ENCODE measurements at places on chromosomes 6 and 20.

GRCh38 chr6:27178407-27178730, 69.1 kb upstream of the PRSS16 start:
- DNase-seq: no peak

DNA sequence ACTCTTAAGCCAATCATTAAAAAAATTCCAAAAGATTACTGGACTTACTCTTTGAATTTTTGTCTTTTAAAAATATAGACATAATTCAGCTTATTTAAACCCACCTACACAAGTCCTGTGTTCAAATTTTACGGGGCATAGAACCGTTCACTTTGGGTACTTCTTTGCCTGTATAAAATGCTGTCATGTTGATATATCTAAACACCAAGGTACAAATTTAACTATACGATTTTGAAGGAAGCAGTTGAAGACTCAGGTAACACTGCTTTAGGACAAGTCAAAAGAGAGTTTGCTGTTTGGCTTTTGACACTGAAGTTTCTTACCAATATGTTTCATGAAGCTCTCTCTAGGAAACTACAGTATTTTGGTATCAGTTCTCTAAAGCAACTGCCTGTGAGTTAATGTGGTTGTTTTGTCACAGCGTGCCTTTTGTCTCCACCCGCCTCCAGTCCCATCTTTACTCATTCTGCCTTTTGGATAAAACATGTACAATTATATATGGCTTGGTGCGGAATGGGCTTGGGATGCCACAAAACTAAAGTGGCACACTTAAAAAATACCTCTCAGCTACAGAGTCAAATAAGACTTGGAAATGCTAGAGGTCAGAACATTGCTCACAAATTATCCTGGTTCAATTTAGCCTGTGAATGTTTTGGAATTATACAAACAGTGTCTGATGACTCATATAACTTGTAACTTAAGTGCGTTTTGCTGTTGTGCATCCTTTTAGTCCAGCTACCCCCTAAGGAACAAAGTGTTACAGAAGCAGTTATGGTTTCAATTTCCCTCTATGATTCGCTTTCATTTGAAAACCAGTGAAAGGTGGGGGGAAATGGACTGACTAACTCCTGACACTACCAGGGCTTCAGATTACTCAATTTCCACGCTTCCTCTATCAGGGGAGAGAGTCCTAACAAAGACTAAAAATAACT, 38.7 kb downstream of the RGS17 start:
- no peak for DNase-seq

GRCh38 chr6:147022041-147022440, 182.2 kb upstream of the STXBP5 start:
- no peak for DNase-seq

DNA sequence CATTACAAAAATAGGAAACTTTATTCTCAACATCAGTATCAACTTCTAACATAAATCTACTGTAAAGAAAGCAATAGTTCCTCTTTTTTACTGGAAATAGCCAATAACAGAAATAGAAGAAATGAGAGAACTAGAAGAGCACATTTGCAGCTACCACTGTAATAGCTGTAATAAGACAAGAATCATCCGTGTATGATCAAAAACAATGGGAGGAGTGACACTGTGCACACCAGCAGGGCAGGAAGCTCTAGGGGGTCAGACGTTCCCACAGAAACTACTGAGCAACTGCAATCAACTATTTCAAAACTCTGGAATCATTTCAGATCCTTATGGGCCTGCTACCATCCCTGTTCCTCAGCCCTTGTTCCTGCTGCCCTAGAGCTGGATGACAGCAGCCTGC, 43.7 kb downstream of the NINL start:
- no peak for DNase-seq

DNA sequence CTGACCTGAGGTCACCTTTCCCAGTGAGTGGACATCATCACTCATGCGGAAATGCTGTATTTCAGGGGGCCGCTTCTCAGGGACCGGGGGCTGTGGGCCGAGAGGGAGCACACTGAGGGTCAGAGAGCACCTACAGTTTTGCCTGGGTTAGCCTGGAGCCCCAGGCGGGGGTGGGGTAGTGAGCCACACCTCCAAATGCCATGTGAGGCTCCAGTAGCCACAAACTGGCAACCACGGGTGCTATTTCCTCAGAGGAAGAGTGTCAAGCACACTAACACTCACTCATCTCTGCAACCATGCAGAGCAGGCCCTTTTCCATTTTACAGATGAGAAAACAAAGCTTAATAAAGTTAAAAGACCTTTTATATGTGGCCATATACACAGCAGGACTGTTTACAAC, 4.7 kb downstream of the EHMT2 start:
- no peak for DNase-seq

GRCh38 chr6:49801525-49801924, 14.4 kb upstream of the PGK2 start:
- no peak for DNase-seq

- no peak for DNase-seq
Measured at GRCh38 chr6:166297606-166298005, 10.6 kb downstream of the PRR18 start.

GRCh38 chr20:50110141-50111047, 2.6 kb downstream of the UBE2V1 start:
- DNase-seq: no peak

DNA sequence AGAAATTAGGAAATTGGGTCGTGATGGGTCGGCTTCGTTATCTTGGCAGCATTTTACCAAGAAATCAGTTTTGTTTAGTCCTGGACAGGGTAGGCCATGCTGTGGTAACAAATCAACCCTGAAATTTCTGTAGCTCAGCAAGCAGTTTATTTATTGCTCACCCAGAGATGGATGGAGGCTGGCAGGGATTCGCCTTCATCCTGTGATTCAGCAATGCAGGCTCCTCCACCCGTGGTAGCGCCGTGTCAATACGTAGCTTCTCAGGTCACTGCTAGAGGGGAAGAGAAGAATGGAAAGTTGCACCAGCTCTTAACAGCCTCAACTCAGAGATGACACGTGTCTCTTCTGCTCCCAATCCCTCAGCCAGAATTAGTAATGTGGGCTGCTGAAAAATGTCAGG, 157.0 kb upstream of the SGK1 start:
- DNase-seq: no peak

DNA sequence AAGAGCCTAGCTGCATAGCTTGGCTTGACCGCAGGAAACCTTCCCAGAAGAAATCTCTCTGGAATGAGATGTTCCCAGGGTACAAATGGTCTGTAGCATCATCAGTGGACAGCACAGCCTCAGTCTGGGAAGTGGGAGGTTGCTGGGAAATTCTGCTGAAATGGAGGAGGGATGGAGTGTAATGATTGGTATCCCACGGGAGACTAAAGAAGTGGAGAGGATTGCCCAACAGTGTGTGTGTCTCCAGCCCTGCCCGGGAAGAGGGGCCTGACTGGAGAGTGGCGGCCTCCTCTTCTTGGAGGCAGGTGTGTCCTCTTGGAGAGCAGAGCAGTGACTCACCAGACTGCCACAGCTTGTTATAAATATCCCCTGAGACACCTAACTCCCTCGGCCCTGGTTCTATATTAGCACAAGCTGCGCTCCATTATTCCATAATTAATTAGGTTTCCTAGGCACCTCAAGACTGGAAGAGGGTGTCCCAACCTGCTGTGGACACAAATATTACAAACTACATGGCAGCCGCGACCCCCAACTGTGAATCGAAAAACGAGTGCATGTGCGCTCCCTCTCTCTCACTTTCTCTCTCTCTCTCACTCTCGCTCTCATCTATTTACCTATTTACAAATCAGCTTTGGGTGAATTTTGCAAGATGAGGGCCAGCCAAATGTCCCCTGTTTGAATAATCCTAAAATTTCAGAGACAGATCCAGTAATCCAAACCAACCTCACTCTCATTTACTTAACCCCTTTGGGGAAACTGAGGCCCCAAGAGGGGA, 68.8 kb downstream of the FGD2 start:
- no peak for DNase-seq

DNA sequence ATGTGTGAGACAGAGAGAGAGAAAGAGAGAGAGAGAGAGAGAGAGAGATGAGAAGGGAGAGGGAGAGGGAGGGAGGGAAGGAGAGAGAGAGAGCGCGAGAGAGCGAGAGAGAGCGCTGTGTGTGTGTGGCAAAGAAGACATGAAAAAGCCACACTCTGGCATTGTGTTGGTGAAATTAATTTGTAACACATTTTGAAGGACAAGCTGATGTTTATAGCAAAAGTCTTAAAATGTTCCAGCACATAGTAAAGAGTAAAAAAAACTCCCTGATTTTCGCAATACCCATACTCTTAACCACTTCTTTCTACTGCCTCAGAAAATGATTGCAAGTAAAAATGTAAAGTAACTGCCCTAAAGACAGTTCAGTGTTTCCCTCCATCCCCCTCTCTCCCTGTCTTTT, 56.7 kb downstream of the SLC22A1 start:
- DNase-seq: no peak

DNA sequence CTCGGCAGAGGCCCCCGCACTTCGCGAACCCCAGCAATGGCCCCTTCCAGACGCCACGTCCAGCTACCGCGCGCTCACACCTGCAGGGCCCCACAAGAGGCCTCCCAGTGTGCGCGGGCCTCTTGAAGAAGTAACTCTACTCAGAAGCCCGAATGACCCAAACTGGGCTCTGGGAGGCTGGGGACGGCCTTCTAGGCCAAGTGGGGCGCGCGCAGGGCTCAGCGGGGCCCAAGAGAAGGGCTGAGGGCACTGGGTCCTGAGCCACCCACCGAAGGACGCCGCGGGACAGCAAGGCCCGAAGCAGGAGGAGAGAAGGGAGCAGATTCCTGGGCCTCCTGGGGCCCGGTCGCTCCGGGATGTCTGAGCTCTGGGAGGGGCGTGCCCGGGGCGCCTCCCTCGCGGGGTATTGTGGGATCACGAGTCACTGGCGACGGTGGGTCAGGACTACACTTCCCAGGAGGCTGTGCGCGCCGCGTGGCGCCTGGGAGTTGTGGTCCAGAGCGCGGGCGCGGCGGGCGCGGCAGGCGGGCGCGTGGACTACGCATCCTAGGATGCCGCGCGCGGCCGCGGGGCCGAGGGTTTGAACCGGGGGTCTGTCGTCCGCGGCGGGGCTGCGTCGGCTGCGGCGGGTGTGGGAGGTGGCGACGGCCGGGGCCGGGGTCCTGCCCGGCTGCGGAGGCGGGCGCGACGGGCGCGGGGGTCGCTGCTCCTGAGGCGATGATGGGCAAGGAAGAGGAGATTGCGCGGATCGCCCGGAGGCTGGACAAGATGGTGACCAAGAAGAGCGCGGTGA, at the start of gene TCEA2:
Gene TCEA2, plus strand, starts transcription at position 603 of the 793 bp plus-strand sequence. Its CDS starts 115 bp downstream, at position 718.
- DNase-seq: peak; percentile 43

DNA sequence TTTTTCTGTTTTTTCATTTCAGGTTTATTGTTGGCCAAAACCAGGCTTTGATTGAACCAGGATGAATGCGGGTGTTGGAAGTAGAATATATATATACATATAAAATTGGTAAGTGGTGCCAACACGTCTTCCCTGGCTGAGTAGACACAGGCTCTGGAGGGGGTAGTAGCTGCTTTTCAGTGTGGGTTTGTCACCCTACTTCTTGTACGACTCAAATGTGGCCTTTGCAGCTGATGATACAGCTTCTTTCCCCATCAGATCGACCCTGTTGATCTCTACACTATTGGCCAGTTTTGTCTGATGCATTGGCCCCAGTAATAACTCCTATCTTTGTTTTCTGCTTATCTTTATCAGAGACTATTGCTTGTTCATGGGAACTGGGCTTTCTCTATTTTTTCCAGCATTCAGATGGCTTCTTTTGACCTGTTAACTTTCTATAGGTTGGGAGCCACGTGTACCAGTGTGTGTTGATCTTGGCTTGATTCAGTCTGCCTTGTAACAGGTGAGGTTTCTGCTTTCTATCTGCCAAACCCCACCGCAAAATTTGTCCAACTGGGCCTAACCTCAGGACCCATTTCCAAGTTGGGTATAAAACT, 2.7 kb upstream of the ZNFX1 start:
- DNase-seq: no peak

DNA sequence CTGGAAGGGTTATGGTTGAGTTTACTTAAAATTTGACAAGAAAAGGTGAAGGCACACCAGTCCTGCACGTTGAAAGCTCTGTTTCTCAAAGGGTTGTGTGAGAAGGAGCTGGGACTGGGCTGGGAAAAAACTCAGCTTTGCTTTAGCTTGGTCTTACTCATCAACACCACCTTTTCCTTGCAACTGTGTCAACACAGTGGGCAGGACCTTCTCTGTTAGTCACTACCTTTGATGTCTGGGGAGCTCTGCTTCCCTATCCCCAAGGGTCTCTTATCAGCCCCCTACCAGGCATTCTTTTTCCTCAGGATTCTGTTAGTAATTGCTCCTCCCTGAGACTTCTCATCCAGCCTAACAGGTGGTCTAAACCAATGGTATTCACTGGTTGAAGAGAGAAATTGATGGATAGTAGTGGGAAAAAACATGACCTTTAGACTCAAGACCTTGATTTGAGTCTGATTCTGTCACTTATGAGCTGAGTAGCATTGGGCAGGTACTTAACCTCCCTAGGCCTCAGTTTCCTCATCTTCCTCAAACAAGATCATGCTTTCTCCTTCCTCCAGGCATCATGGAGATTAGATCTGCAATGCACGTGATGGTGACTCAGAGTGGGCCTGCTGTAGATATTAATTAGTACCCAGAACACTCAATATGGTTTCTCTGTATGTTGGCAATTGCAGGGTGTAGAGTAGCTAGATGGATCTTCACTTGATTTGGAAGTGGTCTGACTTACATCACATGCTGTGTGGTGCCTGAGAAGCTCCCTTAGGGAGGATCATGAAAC, 17.2 kb upstream of the FOXA2 start:
- DNase-seq: no peak

GRCh38 chr6:74259981-74260380, 564.0 kb downstream of the CD109 start:
- DNase-seq: no peak

- DNase-seq: no peak
Measured at GRCh38 chr20:51622004-51622874, 79.7 kb upstream of the NFATC2 start.

- no peak for DNase-seq
Measured at GRCh38 chr6:1263039-1263849, 48.7 kb upstream of the FOXQ1 start.

GRCh38 chr6:92522589-92522988, 896.8 kb downstream of the EPHA7 start:
- DNase-seq: no peak

GRCh38 chr6:56004426-56004825, 129.0 kb upstream of the BMP5 start:
- no peak for DNase-seq

GRCh38 chr20:1392443-1392692, 486 bp downstream of the FKBP1A start:
- DNase-seq: no peak

- no peak for DNase-seq
Measured at GRCh38 chr20:7723284-7723683, 217.0 kb downstream of the HAO1 start.

- no peak for DNase-seq
Measured at GRCh38 chr6:16470502-16471221, 232.3 kb downstream of the GMPR start.

Data from cortex of kidney (tissue), 1 donor.